ENCODE measurements at places on chromosomes 6 and 20.
A peak's percentile ranks its signal among the peaks of the same experiment; 100 is the strongest.

DNA sequence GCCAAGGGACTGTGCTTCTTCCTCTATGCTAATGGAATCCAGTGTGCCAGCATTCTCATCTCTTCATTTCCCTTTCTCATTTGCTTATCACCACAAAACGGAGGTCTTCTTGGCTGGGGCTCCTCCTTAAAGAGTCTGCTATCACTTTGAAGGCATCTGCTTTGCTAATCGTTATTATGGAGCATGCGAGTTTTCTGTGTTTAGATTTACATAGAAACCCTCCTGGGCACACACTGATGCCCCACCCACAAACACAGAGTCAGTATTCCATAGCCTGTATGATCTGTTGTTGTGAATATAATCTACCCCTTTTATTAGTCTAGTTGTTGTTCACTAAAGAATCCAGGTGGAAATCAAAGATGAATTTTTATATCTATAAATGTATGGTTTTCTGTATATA is 83.4 kb upstream of the XRN2 start:
- no peak for DNase-seq

DNA sequence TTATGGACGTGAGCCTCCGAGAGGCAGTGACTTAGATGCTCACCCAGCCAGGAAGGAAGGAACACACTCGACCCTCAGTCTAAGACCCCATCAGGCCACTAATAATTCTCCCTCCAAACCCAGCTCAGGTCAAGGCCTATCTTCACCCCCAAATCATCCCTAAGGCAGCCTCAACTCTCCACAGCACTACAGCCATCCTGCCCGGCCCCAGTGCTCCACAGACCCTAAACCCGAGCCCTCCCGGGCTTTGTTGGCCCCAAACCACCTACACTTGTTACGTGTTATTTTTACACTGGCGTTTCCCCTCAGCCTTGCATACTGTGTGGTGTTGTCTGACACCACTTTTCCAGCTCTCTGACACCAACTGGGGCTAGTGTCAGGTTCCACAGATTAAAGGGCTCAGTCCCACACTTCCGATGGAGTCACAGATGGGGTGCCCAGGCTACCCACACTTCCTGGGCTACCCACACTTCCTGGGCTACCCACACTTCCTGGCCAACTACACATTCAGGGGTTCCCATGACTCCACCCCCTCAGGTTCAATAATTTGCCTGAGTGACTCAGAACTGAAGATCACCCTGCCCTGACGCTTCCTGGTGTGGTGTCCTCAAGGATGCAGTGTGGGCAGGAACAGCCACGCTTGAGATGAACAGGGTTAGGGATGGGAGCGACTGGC is 25.3 kb downstream of the RBCK1 start:
- DNase-seq, result no peak

DNA sequence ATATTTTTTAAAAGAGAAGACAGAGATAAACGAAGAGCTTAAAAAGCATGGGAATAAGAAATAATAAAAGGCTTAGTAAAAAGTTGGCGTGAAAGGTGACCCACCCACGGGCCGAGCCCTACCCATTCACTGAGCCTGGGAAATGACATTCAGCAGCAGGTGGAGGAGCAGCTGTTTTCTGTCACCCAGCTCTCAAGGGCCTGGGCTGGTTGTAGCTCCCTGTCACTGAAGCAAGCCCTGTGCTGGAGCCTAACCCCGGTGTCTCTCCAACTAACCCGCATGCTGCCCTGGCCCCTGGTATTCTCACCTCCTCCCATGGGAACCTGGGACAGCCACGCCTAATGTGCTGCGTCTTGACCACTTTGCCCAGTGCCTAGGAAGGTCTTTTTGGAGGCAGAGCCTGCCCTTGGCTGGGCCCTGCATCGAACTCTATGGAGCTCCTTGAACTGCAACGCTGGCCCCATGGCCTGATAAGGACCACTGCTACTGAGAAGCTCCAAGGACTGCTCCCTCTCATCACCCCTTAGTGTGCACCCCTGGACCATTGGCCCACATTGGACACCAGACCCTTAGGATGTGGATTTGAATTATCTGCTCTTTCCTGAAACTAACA is 68.8 kb upstream of the IYD start:
- no peak for DNase-seq

GRCh38 chr20:62186887-62187866 is 4.3 kb downstream of the MTG2 start:
- no peak for DNase-seq

DNA sequence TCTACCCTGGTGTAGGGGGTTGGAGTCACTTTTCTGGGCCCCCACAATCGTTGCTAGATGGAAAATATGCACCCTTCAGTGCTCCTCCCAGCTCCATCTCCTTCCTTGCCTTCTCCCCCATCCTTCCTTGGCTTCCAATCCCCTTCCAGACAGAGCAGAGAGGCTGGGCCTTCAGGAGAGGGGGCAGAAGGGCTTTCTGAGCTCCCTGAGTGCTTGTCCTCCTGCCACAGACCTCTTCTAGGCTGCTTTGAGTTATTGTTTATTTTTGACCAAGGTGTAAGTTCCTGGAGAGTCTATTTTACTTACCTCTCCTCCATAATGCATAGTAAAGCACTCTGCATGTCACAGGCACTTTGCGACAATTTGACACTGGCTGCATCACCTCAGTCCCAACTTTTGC is 96.4 kb upstream of the CNKSR3 start:
- no peak for DNase-seq

DNA sequence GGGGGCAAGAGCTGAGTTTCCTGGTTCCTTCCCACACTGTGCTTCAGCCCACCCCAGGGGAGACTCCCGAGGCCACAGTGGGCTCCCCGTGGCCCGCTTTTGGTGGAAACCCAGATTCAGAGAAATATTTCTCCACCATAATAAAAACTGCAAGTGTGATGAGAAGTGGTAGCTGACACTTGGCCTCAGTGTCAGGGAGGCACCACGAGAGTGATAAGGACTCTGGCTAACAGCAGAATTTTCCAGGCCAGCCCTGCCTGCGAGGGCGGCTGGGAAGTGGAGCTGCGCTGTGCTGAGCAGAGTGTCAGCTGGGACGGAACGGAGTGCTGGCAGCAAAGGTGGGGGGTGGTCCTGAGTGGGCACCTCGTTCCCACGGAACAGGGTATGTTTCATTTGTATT is 22.5 kb downstream of the SPATA2 start:
- DNase-seq, result no peak

DNA sequence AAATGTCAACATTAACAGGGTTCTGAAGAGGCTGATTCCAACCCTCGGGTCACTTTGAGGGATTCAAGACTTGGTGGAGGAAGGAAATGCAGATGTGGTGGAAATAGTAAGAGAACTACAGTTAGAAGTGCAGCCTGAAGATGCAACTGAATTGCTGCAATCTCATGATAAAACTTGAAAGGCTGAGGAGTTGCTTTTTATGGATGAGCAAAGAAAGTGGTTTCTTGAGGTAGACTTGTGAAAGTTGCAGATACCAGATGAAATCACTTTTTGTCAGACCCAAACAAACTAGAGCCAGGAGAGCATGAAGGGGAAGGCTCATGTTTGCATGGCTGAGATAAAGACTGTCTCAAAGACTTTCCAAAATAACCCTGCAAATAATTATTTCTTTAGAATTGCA is 16.2 kb downstream of the ANKRD6 start:
- no peak for DNase-seq

GRCh38 chr20:2295886-2296515 is at the start of gene TGM3:
Gene TGM3 (plus strand): TSS chr20:2296001. CDS start chr20:2296064, 63 bp downstream.
- DNase-seq, result no peak

DNA sequence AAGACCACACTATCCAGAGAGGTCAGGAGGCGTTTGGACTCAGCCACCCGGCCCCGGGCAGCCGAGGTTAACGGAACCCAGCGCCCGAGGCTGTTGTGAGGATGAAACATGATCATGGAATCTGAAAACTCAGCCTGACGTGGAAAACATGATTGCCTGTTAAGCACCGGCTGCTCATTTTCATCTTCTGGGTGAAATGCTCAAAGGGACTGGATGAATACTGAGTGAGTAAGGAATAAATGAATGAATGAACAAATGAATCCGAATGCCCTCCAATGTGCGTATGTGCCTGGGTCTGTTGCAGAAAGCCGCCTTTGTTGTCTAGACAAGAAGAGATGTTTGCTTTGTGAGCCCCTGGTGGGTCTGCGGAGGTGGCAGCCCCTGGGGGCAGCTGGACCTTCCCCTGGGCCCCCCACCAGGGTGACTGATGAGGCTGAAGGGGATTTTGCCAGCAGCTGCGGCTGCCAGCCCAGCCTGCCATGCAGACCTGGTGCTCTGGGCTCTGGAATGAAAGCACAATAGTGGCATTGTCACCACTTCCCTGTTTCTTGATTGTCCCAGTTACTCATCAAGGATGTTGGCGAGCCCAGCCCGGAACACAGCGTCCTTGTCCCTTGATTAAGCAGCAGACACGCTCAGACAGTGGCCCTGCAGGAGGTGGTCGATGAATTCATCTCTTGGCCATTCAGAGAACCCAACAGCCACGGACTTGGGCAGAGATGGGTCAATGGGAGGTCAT is 211.1 kb downstream of the ANKRD60 start:
- peak; percentile 94 for DNase-seq

DNA sequence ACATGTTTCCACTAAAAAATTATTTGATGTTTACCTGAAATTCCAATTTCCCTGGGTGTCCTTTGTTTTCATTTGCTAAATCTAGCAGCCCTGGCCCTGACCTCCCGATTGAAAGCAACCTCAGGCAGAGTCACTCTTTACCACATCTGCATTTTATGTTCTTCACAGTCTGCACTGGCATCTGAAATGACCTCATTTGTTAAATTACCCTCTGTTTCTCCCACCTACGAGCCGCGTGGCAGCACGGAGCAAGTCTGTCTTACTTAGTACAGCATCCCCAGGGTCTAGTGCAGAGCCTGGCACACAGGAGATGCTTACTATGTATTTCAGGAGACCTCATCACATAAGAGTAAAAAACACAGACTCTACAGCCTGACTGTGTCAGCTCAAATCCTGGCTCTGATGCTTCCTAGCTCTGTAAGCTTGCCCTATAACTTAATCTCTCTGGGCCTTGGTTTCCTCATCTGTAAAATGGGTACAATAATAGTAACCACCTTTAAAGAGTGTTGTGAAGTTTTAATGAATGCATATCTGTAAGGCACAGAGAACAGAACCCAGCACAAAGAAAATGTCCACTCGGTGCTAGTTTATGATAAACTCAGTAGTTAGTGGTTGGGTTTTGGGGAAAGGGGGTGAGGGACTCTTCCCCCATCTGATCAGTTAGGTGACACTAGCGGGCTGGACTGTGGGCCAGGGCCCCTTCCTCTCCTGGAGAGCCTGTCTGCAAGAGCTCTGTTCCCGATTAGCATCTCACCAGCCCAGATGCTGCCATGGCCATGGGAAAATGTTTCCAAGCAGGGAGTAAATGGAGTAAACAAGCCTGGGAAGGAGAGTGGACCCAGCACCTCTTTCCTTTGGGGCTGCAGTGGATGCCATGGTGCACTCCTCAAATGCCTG is 88.2 kb downstream of the PREX1 start:
- no peak for DNase-seq

DNA sequence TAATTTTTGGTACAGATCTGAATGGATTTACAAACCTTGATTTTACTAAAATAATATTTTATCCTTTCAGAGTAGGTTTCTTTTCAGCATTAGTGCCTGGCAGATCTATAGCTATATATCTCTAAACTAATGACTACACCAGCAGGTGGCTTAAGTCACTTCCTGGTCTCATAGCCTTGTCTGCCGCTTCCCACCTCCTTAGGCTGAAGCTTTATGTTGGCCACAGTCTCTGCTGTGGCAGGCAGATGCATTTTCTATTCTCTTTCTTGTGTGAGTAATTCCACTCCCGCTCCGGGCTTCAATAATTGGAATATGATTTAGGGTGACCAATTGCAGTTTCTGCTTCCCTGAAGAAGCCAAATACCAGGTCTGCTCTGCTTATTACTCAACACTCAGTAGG is 226.8 kb upstream of the HS3ST5 start:
- DNase-seq, result no peak

DNA sequence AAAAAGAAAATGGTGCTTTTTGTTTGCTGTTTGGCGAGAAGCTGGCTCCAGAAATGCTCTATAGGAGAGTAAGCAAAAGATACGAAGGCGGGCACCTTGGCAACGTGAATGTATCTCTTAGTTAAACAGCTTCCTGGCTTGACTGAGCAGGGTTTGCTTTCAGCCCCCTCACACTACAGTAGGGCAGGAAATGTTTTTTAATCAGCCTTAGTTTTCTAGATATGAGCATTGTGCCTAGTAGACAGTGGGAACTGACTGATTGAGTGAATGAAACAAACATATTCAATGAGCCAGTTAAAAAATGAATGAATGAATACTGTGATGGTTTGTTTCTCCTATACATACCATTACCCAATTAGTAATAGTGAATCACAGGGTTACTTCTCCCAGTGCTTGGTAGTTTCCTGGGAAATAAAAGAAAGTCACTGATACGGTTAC is 19.9 kb downstream of the CAP2 start:
- DNase-seq, result no peak

DNA sequence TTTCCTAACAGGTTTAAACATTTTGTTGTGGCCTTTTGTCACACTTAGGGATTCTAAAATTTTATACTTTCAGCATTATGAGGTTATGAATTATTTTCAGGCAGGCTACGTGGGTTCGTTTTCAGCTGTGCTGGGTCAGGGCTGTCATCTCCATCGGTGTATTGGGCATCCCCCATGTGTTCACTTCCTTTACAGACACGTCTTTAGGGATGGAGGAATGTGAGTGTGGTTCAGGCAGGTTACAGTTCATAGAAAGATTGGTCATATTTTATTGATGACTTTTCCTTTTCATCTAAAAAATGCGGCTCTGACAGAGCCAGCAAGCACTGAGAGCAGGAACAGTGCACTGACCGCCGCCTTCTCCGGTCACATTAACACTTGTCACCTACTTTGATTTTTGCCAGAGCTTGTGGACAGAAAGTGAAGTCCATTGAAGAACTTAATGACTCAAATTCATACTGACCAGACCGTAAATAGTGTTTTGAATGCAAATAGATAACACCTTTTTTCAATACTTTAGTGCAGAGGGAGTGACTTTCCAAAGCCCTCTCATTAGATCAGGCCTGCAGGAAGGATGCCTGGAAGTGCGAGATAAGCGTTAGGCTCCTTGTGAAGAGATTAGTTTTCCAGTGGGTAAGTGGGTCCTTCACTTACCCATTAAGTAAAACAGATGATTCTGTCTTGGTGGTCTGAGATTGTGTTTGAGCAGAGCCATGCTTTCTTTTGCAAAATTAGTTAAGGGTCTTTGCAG is 113.1 kb downstream of the TIAM2 start:
- no peak for DNase-seq

DNA sequence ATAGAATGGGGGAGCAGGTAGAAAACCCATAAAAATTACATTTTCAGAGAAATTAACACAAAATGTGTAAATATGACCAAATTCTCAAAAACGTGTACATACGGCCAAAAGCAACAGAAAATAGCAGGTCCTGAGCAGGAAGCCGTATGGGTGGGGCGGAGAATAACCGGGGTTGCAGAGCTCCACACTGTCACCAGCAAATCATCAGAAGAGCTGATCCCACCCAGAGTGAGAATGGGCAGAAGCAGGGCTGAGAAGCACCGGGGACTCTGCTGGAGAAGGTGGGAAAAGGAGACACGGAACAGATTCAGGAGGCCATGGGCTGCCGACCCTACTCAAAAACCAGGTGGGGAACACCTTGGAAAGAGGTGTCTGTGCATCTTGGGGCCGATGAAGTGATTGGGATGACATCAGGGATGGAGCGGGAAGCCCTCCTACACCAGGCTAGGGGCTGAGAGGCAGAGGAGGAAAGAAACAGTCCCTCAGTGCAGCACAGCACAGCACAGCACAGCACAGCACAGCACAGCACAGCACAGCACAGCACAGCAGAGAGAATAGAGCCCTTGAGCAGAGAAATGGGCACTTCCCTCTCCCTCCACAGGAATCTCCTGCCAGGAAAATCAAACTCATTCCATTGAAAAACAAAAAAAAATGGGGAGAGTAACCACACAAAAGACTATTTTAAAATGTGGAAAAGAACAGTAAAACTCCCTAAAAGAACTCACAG is 22.3 kb downstream of the STX7 start:
- DNase-seq, result no peak

- no peak for DNase-seq
These were observed 208.9 kb downstream of the TAF4 start for GRCh38 chr20:61856626-61857413.
